ENCODE measurements at places on chromosomes 16 and 17.

DNA sequence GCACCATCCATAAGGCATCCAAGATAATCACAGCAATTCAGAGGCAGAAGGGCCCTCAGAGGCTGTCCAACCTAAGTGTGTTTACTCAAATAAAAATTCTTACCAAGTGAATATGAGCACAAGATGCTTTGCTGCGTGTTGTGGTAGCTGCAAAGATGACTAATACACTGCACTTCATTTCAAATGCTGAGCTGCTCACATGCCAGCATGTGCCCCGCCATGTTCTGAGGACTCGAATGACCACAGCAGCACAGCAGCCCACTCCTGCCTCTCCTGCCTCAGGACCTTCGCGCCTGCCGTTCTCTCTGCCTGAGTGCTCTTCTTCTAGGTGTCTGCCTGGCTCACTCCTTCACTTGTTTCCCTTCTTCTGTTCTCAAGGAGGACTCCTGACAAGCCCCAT is 19.0 kb downstream of the PIK3R5 start:
- DNase-seq, result no peak

DNA sequence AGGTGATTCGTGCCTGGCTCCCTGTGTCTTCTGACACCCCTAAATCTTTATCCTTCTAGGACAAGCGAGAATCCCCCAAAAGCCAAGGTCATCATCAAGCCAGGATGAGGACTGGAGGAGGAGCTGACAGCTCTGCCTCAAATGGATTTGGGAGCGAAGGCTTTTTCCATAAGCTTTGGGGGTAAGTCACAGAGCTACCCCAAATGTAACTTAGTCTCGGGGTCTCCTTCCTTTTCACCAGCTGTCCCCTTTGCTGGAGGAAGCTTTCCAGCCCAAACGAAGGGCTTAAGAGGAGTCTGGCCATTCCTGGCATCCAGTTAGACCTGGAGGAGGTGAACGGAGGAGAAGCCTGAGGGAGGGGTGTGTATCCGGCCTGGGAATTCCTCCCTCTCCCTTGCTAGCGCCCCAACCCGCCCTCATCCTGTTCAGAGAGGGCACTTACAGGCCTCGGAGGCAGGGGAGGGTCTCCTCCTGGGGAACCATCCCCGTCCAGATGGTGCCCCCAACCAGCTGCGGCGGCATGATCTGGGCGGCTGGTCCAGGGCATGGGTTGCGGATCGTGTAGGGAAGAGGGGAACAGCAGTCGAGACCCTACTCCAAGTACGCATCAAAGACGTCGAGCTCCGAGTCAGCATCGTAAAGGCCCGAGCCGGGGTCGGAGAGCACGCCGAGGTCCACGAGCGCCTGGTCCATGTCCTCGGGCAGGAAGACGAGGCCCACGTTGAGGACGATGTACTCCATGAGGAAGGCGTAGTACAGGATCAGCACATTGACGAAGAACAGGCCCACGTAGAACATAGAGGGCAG is 938 bp downstream of the DEXI start:
- DNase-seq, result no peak

DNA sequence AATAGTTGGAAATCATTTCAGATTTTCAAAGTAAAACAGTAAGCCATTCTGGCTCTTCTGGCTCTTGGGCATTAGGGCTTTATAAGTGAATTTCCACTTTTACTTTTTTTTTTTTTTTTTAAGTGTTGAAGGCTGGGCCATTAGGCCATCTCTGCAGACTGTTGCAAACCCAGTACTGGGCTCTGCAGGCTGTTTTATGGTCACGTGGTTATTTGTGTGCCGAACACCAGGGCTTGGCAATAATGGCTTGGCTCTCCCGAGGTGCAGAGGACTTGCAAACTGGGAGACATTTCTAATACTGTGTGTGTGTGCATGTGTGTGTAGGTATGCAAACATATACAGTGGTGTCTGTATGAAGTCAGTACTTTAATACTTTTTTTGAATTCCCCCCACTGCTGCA is 194.9 kb upstream of the CDH5 start:
- DNase-seq, result no peak

GRCh38 chr17:82449131-82449882 is 1.2 kb downstream of the CYBC1 start:
- peak; percentile 47 for DNase-seq

- no peak for DNase-seq
Measured at GRCh38 chr17:19651451-19652238, 3.1 kb downstream of the ALDH3A2 start.

DNA sequence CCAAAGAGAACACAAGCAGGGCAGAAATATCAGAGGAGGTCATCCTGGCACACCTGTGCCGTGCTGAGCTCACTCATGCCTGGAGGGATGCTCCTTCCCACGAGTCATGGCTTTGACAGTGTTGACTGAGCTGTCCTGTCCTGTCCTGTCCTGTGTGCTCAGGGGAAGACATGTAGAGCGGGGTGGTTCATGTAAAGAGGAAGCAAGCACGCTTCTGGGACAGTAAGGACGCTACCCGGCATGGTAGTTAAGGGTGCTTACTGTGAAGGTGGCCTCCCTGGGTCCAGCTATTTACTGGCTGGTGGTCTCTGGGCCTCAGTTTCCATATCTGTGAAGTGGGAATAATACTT is 398 bp downstream of the LGALS9 start:
- no peak for DNase-seq

DNA sequence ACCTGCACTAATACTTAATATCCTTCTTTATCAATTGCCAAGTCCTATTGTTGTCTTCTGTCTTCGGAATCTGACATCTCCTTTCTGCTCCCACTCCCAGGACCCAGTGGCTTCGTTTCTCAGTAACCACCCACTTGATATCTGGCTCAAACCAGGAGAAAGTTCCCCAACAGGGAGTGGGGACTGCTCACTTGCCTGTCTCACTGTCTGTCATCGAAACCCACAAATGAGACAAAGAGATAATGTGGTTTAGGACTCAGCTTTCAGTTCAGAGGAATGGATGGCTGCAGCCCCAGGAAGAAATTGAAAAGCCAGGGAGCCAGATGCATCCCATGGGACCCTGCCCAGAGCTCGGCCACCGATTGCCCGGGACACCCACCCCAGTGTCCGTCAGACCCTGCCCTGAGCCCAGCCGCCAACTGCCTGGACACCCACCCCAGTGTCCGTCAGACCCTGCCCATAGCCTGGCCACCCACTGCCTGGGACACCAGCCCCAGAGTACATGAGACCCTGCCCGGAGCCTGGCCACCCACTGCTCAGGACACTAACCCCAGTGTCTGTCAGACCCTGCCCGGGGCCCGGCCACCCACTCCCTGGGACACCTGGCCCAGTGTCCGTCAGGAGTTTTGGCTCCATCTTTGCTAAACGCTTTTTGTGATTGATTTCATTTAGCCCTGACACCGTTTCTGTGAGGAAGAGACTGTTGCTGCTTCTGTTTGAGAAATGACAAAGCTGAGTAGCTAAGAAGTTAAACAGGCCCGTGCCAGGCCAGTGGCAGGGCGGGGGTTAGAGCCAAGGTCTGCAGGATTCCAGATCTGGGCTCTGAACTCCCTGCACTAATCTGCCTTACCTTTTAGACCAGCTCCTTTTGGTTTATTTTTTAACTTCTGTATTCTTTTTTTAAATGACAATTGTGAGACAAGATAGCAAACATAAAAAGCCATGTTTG is 251.4 kb downstream of the PHKB start:
- DNase-seq, result no peak

DNA sequence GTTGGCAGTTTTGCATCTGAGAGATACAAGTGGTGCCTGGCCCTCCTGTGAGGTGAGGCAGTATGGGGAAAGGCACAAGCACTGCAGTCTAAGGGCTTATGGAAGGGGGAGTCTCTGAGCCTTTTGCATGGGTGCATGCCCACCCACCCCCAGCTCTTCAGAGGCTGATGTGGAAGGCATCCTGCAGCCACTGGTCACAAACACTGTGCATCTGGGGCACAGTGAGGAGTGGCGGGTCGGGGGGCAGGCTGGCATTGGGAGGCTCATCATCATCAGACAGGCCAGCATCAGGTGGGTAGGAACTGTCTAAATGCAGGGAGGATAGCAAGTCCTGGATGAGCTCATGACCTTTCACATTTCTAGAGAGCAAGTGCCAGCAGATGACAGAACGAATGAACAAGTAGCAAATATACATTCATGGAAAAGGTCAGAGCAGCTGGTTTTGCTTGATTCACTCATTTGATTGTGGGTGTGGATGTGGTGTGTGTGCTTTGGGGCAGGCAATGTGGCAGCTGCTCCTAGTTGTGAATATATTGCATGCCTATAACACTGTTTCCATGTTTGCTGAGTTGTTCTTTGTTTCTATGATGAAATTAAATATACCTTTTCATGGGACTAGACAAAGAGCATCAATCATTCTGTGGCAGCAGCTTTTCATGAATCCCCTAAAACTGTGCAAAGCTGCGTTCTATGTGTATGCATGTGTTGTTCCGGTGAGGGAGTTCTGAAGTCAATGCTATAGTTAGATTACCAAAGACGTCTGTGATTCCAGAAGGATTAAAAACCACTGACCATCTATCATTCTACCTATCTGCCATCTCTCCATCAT is 29.2 kb downstream of the TRIM25 start:
- no peak for DNase-seq

GRCh38 chr16:25109643-25110042 is 1.9 kb upstream of the LCMT1 start:
- no peak for DNase-seq

DNA sequence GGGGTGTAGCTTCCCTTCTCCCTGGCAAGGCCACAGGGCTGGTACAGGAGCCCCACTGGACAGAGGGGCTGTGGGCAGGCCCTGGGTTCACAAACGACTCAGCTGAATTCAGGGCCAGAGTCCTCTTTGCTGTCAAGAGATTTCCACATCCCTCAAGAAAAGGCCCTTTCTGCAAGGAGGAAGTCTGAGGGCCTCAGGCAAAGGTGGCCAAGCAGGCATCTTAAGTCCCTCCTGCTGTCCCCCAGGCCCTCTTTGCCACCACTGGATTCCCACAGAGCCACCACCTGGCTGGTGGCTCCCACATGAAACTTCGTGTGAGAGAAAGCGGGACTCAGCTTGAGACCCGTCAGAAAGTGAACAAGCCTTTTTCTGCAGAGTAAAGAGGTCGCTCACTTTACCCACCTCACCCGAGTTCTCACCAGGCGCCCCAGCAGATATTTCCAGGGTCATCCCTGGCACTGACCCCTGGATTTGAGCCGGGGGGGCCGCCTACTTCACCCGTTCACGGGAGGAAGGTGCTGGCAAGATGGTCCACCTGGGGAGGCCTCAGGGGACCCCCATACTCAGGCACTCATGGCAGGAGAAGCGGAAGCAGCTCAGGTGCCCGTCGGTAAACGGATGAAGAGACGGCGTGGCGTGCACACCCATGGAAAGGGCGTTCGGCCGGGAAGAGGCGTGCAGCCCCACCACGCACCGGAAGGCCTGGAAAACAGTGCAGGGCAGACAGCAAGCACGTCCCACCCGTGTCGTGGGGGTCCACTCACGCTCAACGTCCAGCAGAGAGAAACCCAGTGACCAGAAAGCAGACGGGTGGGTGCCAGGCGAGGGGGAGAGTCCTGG is 3.6 kb downstream of the RNF166 start:
- DNase-seq, result no peak

DNA sequence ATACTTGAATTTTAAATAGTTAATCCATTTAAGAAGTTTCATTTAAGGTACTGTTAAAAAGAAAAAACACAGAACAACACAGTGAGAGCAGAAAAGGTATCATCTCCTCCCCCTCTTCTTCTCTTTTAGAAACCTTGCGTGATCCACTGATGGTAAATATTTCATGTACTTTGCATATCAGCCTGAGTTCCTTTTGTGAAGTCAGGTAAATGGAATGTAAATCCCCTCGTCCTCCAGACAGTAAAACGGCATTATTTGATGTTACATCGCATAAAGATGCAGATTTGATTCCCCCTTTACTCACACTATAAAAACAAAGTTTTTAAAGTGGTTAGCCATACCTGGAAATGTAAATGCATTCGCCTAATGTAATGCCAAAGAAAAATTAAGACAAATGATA is 234.4 kb downstream of the WWOX start:
- DNase-seq, result no peak

DNA sequence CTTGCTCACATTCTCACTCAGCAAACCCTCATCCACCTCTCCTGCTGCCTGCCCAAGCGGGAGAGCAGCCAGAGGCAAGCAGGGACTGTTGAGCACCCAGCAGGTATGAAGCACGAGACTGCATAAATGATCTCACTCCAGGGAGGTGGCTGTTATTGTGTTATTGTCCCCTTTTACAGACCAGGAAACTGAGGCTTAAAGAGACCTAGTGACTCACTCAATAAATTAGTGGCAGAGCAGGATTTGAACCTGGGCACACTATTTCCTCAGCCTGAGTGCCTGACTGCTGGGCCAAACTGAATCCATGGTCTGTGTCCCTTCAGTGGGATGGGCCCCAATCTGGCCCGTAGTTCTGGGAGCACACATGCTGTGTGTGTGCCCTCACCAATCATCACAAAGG is 12.3 kb upstream of the MAP2K3 start:
- no peak for DNase-seq

GRCh38 chr16:31485571-31485970 is 2.6 kb downstream of the SLC5A2 start:
- no peak for DNase-seq

DNA sequence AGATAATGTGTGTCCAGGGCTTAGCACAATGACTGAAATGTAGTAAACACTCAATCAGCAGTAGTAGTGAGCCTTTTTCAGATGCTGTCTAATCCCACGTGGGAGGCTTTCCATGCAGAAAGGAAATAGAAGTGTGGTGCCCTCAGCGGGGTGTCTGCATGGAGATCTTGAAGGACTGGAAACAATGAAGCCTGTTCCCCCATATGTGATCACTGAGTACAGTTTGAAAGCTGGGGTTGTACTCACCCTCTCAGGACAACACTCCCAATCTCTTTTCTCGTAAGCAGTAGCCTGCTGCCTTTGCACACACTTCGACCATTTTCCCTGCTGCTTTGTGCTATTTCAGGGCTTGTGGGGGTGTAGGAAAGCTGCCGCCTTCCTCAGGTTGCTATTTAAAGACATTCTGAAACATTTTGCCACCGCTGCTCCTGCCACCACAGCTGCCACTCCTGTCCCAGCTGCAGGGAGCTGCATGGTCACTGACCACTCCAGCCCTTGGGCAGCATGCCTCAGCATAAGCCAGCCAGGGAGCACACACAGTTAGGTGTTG is 40.6 kb upstream of the HAS3 start:
- DNase-seq, result no peak

DNA sequence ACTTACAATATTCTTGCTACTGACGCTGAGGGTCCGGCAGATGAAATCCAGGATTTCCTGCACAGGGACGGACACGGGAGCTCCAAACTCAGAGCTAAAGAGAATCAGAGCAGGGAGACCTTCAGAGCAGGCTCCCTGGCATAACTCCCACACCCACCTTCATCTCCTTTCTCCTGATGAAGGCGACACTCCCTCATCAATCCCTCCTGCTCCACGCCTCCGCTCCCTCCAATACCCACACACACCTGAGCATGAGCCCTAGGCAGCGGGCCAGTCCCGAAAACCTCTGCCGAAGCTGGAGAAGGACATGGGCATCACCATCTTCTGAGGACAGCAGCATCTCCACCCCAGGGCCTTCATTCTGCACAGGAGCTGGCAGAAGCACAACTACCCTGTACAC is 28.1 kb downstream of the PELP1 start:
- no peak for DNase-seq

- DNase-seq, result no peak
Measured at GRCh38 chr16:50659806-50660205, 21.3 kb downstream of the SNX20 start.

- DNase-seq, result no peak
Measured at GRCh38 chr16:74296104-74296431, 546 bp upstream of the PSMD7 start.

- DNase-seq, result no peak
Measured at GRCh38 chr16:69105501-69106361, at the start of gene HAS3. TSS of gene HAS3 (plus strand) at chr16:69105653. CDS start at chr16:69109396, 3,743 bp downstream.

GRCh38 chr17:6969323-6969726 is 26.5 kb upstream of the ALOX12 start:
- no peak for DNase-seq

- DNase-seq, result no peak
Measured at GRCh38 chr16:64339052-64339770, 782.7 kb downstream of the CDH11 start.
